ENCODE measurements at places on chromosomes 2 and 18.

DNA sequence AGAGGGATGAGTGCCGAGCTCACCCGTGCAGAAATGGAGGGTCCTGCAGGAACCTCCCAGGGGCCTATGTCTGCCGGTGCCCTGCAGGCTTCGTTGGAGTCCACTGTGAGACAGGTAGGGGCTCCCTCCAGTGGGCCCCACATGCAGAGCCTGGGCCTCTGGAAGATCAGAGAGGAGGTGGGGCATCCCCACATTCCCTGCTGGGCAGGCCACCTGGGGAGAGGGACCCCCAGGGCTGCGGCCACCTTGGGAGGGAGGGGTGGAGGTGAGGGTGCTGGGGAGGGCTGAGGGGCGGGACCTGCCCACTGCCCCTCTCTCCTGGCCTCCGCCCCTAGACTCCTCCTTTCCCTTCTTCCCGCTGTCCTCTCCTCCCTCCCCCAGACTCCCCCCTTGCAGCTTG lies 38.5 kb downstream of the MTERF4 start:
- DNase-seq = no peak

DNA sequence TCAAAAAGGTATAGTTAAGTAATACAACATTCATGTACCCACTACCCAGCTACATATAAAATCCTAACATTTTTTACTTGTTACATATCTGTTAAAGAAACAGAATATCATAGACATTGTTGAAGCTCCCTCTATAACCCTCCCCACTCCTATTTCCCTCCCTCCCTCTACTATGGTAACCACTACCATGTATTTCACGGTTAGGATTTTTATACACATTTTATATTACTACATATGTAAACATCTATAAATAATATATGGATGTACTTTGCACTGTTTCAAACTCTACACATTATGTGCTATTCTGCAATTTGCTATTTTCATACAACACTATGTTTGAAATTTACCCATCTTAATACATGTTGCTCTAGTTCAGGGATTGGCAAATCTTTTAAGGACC lies 36.3 kb downstream of the THOC1 start:
- no peak for DNase-seq

- DNase-seq = no peak
Observed at GRCh38 chr2:88639865-88640264, 12.6 kb upstream of the EIF2AK3 start.

- DNase-seq = no peak
Observed at GRCh38 chr2:102074152-102074783, 68.3 kb upstream of the IL1R1 start.

GRCh38 chr18:55863876-55864275 lies 275.9 kb upstream of the TCF4 start:
- DNase-seq = no peak

GRCh38 chr2:70768590-70769085 lies 638 bp upstream of the ADD2 start:
- DNase-seq = no peak
